NCI-H1930 (cell line): ENCODE measurements at places on chromosomes 11 and 22.

DNA sequence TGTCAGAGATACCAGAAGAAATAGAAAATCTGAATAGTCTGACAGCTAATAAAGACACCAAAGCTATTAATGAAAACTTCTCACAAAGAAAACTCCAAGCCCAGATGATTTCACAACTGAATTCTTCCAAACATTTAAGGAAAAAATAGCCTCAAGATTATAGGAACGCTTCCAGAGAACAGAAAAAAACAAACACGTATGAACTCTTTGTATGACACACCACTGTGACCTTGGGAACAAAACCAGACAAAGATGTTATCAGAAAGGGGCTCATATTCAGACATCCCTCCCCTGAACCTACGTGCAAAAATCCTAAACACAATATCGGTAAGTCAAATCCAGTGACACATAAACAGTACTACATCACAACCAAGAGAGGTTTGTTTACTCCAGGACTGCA is 23.5 kb downstream of the CERK start:
- no peak for DNase-seq

- DNase-seq = no peak
Observed at GRCh38 chr22:36191106-36191836, 10.3 kb downstream of the APOL4 start.

GRCh38 chr22:21797444-21798221 is 62.0 kb upstream of the YPEL1 start:
- DNase-seq = no peak

DNA sequence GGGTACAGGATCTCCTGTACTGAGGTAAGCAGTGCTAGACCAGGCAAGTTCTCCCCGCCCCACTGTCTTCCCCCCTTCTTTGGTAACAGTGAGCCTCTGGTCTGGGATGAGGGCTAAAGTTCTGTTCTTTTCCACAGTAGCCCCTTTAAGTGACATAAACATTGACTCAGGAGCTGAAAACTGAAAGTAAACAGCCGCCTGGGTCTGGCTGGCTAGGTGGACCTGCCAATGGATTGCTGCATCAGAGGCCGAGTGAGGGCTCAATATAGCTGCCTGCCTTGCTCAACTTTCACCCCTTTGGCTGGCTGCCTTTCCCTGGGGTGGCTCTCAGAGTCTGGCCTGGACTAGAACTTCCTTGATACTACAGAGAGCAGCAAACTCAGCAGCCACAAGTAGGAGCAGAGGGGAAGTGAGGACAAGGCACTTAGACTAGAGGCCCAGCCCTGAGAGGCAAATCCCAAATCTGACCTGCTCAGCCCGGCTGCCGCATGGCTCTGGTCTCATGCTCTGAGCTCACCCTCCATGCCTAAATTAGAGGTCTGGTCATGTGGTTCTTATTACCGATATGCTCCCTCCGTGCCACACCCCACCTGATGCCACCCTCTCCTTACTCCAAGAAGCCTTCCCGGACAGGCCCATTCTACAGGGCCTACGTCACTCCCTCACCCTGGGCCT is 9.6 kb upstream of the UCP3 start:
- DNase-seq = no peak

DNA sequence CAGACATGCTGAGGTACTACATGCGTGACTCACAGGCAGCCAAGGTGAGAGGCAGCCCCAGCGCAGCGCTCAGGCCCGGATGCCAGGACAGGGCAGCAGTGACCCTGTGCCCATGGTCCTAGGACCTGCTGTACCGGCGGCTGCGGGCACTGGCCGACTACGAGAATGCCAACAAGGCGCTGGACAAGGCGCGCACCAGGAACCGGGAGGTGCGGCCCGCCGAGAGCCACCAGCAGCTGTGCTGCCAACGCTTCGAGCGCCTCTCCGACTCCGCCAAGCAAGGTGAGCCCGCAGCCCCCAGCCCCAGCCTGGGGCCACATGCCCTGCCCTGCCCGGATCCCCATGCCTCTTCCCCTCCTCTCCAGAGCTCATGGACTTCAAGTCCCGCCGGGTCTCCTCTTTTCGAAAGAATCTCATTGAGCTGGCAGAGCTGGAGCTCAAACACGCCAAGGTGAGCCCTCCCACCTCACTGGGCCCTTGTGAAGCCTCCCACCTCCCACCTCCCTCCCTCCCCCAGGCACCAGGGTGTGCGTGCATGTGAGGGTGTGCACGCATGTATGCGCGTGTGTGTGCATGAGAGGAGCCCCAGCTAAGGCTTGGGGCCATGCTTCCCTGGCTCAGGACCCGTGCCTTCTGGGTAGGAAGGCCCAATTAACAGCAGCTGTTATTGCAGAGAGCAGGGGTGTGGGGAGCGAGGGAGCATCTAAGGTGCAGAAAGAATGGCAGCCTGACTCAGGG is 5.3 kb downstream of the CFL1 start:
- no peak for DNase-seq

DNA sequence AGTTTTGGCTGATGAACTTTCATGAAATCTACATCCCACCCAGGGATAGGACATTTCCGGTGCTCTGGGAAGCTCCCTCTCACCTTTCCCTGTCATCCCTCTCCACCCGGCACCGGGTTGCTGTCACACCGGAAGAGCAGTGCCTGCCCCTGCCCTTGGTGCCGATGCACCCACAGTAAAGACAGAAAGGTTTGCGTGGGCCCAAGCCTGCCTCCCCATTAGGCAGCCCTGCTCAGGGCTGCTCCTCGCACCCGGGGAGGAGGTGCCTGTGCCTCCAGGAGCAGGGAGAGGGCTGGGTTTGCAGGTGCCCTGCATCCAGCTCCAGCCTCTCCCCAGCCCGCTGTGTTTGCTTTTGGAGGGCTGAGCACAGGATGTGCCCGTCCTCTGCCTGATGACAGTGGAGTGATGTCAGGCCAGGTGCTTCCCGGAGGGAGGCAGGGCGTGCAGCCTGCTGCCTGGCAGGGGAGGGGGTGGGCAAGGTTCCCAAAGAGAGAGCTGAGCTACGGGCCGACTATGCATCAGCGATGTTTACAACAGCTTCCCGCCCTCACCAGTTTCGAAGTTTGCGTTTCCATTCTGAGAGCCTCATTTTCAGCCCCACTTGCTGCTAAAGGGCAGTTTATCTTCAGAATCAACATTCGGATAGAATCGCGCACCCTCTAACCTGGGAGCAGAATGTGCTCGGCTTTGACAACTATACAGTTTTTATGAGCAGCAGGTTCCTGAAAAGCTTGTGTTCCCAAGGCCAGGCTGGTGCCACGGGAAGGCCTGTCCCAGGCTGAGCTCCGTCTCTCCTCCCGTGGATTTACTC is 83.2 kb upstream of the CLDN5 start:
- no peak for DNase-seq

DNA sequence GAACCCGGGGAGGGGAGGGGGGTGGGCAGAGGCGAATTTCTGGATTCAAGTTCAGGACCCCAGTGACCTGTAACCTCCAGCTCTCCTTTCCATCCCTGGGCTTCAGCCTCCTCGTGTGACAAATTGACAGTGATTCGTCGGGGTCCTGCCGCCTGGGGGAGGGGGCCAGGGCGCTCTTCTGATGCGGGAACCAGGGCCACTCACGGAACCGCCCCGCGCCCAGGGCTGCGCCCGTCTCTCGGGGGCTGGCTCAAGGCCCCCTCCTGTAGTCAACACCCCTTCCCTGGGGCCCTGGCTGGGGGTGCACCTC is 92.8 kb upstream of the ANO1 start:
- no peak for DNase-seq

DNA sequence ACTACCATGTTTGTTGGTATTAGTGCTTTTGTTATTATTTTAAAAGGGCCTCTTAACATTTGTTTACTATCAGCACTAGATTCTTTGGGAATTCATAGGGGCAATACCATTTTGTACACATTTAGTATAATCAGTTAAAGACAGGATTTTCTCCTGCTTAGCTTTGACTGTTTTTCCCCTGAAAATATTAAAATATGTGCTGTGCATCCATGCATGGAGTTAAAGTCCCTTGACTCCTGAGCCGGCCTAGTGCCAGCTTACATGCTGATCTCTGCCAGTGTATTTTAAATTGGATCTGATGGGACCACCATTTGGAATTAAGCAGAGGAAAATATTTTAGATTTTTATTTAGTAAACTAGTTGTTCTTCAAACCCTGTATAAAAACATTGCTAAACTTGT is 161.4 kb downstream of the METTL15 start:
- no peak for DNase-seq

DNA sequence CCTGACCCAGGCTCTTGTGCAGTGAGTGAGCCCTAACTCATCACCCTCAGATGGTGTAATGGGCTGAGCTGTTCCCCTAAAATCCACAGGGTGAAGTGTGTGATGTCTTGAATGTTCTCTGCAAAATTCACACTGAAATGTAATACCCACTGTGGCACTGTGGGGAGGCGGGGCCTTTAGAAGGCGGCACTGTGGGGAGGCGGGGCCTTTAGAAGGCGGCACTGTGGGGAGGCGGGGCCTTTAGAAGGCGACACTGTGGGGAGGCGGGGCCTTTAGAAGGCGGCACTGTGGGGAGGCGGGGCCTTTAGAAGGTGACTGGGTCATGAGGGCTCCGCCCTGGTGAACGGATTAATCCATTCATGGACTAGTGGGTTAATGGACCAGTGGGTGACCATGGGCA is 33.0 kb downstream of the CHID1 start:
- no peak for DNase-seq

GRCh38 chr11:45928535-45929215 is 6.2 kb downstream of the LARGE2 start:
- no peak for DNase-seq

DNA sequence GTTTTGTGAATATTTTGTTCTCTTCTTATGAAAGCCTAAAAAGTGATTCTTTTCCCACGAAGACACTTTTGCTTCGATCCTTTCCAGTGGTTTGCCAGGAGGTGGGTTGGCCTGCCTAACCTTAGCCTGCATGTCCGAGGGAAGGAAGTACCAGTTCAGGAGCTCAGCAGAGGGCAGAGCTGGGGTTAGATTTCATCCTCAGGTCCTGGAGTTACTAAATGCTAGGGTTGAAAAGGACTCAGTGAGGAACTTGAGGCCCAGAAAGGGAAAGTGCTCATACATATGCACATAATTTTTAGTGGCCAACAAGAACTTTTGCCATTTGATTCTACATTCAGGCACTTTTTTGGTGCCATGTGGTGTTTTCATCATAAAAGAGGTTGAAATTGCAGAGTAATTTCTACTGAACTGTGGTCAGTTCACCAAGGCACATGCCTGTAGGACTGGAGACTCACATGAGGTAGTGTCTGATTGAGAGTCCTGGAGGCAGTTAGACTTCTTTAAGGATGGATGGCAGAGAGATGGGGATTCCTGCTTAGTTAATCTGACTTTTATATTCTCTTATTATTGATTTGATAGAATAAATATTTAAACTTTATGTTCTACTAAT is 36.7 kb downstream of the NCAM1 start:
- no peak for DNase-seq

DNA sequence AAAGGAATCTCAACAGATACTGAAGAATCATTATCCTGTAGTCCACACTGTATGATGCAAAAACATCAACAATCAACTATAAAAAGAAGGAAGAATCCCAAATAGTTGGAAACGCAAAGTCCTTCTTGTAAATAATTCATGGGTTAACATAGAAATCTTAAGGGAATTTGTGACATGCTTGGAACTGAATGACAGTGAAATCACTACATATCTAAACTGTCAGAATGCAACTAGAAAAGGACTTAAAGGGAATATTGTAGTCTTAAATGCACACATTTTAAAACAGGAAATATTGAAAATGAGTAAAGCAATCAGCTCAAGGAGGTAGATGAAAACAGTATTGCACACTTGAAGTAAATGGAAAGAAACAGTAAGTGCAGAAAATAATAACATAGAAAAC is 147.6 kb upstream of the MPPED2 start:
- no peak for DNase-seq

DNA sequence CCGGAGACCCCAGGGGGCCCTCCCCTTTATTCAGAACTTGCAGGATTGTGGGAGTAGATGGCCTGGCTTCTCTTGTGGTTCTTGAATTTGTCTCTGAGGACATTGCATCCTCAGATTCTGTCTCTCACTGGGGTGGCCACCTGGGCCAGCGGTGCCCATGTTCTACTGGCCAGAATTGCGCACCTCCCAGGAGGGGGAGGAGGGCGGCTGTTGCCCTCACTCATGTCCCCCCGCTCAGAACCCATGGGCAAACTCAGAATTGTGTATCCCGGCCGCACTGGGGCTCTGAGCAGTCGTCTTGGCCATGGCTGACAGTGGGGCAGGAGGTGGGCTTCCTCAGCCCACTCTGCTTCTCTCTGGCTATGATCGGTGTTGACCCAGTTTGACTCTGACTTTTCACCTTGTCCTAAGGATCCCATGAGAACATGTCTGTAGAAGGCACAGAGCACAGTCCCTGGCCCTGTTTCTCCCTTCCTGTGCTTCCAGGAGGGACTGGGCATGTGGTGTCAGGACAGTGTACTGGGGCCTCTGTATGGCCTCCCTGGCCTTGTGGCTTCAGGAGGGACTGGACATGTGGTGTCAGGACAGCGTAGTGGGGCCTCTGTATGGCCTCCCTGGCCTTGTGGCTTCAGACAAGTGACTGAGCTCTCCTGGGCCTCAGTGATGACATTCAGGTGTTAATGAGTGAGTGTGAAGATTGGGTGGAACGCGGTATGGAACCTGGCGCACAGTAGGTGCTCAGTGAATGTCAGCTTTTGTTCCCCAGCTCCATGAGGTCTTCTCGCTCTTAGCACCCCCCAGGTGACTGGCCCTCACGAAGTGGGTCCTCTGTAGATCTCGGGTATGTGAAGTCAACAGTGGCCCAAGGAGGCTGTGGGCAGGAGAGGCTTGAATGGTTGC is 99.3 kb downstream of the TBC1D22A start:
- no peak for DNase-seq
